ENCODE measurements at places on chromosomes 2 and 18.

GRCh38 chr18:9760641-9761040 is 52.5 kb downstream of the RAB31 start:
- no peak for DNase-seq

- DNase-seq: no peak
Measured at GRCh38 chr2:132671151-132671835, 1.3 kb upstream of the LYPD1 start.

DNA sequence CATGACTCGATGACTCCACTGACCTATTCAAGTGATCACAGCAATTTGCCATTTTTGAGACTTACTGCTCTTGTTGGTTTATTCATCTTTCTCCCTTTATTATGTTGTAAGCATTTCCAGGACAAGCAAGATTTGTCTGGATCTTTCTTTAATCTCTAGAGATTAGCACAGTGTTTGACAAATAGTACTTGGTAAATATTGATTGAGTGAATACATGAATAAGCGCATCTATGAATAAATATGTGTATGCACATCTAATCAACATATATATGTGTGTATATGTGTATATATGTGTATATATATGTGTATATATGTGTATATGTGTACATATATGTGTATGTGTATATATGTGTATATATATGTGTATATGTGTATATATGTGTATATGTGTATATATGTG is 7.3 kb downstream of the TMX3 start:
- DNase-seq: no peak

GRCh38 chr18:6537475-6537874 is 122.8 kb upstream of the L3MBTL4 start:
- no peak for DNase-seq

DNA sequence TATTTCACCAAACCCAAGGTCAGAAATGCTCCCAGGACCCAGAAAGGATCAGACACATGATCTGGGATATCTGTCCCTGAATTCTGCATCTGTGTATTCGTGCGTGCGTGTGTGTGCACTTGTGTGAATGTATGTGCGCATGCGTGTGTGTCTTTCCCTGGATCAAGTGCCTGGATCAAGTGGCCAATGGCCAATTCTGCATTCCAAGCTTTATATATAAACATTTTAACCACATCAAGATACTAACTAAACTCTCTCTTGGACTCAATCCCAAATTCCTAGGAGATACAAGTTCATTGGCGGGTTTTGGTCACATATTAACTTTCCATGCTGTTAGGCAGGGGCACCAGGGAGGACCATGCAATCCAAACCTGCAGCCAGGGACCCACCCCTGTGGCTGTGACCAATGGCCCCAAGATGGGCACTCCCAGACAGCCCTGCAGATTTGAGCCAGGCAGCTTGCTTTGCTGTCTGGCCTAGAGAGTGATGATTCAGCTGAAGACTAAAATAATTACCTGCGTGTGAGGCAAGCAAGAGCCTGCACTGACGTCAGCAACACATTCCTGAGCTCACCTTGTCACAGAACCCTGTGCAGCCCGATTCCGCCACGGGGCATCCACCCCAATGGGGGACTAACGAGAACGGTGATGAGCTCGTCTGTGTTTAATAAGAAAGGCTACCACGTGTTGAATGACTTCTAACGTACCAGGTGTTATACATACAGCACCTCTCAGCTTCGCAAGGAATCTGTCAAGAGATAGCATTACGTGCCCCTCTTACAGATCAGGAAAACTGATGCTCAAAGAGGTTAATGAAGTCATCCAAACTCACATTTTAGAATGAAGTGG is 45.3 kb upstream of the ROCK2 start:
- DNase-seq: no peak

- DNase-seq: no peak
Measured at GRCh38 chr18:49766646-49767045, 46.7 kb downstream of the ACAA2 start.

Measured in stimulated activated CD8-positive, alpha-beta memory T cell treated with anti-CD3 and anti-CD28 coated beads, Interleukin-12 subunit alpha, Interleukin-12 subunit beta, amount 100 ng/mL, for 4 hours (primary cell).